ENCODE measurements at places on chromosomes 2 and 18.

GRCh38 chr2:228556717-228557116, 375.2 kb upstream of the SPHKAP start:
- peak; percentile 37 for DNase-seq

DNA sequence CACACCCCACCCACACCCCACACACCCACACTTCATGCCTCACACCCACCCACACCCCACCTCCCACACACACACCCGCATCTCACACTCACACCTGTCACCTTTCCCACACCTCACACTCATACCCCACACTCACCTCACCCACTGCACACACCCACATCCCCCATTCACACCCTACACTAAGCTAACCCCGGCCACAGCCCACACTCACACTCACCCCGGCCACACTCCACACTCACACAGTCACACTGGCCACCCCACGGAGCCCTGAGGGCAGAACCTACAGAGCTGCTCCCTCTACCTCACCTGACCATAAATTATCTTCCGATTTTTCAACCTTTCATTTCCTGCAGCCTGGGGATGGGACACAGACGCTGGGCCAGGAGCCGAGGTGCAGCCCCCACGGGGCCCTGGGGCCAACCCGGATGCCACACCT, 241.3 kb downstream of the HDAC4 start:
- no peak for DNase-seq

GRCh38 chr18:23012249-23012648, 79.1 kb downstream of the RBBP8 start:
- no peak for DNase-seq

- DNase-seq = no peak
Observed at GRCh38 chr2:63444565-63445288, 143.6 kb downstream of the WDPCP start.

- no peak for DNase-seq
Observed at GRCh38 chr2:39623917-39624316, 41.8 kb upstream of the TMEM178A start.

DNA sequence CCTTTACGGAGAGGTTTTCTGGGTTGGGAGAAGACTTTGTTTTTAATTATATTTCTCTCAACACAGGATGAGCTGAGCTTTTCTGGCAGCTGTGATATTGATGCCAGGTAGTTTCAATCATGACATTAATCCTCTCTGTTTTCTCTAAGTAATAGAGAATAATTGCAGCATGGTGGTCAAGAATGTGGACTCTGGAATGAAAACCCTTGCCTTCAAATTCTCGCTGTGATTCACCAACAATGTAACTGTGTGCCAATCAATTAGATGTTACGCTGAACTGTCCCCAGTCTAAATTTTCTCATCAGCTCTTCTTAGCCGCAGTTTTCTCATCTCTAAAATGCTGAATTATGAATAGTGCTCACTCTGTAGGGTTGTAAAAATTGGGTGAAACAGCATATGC, 31.6 kb upstream of the PPM1B start:
- no peak for DNase-seq

DNA sequence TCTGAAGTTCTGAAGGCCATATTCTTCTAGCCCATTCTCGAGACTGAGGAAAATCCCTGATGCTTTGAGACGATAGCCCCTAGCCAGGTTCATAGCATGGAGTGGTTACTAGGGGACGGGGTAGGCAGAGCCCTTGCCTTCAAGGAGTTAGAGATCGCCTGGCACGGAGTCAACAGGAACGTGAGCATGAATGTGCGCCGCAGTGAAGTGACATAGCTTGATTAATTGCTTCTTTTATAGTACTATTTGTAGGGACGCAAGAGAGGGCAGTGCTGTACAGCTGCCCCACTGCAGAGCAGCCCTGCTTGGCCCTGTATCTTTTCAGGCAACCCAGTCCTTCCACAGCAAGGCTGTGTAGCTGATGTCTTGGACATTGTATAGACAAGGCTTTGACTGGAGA, 26.2 kb downstream of the HRH4 start:
- no peak for DNase-seq

DNA sequence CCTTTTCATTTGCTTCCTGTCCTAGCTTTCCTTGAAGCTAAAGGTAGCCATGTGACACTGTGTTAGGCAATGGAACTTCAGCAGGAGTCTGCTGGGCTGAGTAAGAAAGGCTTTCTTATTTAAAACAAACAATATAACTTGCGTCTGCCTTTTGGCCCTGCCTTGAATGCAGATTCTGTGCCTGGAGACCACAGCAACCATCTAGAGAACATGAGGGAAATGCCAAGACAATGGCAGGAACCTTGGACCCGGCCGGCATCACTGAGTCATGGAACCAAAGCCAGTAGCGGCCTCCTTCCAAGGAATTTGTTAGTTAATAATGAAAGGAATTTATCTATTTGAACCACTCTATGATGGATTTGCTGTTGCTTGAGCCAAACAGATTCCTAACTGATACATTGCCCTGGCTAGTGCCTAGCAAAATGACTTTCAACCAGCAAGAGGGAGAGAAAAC, 207.5 kb upstream of the EPHA4 start:
- DNase-seq = peak; percentile 7

DNA sequence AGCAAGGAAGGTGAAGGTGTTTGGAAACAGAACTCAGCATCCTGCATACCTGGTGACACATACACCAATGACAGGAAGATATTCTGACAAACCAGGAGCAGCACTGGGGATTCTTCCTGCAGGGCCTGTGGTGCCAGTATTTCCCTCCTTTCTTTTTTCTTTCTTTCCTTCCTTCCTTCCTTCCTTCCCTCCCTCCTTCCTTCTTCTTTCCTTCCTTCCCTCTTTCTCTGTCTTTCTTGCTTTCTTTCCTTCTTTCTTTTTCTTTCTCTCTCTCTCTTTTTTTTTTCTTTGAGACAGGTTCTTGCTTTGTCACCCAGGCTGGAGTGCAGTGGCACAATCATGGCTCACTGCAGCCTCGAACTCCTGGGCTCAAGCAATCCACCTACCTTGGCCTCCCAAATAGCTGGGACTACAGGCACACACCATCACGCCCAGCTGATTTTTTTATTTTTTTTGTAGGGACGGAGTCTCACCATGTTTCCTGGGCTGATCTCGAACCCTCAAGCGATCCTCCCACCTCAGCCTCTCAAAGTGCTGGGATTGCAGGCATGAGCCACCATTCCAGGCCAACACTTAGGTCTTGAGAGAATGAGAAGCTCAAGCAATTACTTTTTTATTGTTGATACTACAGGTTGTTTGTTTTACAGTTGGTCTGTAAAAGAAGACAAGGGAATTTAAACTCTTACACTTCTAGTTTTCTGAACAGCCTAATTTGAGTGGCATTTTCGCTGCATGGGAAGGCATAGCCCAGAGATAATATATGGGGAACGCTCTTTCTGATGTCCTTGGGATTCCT, 54.7 kb upstream of the GATA6 start:
- no peak for DNase-seq

GRCh38 chr2:240291337-240292034, 144.0 kb upstream of the GPC1 start:
- no peak for DNase-seq

DNA sequence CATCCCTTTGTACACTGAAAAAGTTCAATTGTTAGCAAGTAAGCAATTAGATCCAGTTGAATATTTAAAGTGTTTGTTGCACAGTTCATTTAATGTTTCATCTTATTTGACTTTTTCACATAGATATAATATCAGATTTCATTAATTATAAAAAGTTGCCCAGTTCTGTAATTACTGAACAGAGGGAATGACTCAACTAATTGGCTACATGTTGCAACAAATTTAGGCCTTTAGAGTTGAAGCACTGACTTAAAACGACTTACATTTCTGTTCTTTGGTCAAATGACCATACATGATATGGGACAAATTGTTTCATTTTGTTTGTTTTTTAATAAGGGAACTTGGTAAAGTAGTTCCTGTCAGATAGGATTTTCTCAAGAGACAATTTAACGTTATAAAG, 68.5 kb upstream of the FAM117B start:
- DNase-seq = peak; percentile 17

- no peak for DNase-seq
Observed at GRCh38 chr2:12116228-12116750, 369.9 kb downstream of the LPIN1 start.

- DNase-seq = no peak
Observed at GRCh38 chr18:75280427-75281280, 70.1 kb downstream of the TSHZ1 start.

- DNase-seq = peak; percentile 24
Observed at GRCh38 chr2:145116056-145116455, 596.1 kb upstream of the ZEB2 start.

GRCh38 chr2:98387478-98387877, 41.2 kb downstream of the CNGA3 start:
- no peak for DNase-seq

DNA sequence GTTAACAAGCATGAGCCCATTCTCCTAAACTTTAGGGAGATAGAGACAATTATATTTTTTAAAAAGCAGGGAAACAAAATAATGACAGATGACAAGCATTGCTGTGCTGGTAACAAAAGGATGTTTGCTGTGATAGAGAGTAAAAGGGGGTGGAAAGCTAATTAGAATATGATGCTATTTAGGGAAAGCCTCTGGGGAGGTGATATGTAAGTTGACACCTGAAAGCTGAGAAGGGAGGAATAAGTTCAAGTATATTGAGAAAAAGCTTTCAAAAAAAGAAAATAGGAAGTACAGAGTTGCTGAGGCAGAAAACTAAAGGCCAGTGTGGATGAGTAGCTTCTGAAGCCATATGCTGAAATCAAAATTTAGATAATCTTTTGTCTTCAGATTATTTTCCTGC, 565.2 kb upstream of the NRXN1 start:
- peak; percentile 7 for DNase-seq

DNA sequence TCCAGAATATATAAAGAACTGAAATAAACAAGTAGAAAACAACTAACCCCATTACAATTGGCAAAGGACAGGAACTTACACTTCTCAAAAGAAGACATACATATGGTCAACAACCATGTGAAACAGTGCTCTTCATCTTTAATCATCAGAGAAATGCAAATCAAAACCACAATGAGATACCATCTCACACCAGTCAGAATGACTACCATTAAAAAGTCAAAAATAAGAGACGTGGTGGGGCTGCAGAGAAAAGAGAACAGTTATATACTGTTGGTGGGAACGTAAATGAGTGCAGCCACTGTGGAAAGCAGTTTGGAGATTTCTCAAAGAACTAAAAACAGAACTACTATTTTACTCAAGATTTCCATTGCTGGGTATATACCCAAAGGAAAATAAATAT, 1696.3 kb upstream of the TMEFF2 start:
- DNase-seq = no peak

DNA sequence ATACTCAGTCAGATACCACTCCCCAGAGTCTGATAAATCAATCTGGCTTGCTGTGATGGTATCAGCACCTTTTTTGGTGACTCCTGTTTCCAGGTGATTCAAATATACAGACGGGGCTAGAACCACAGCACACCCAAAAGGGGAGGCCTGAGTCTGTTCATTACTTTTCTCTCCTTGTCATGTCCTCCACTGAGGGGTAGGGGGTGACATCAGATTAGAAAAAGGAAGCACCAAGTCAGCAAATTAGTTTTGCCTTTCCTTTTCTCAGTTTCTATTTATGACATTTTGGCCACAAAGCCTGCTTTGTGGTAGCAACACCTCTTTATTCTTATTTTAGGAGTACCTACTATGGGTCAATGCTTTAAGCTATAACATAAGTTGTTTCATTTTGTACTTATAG, 127.4 kb downstream of the CCDC102B start:
- no peak for DNase-seq

- DNase-seq = no peak
Observed at GRCh38 chr2:127134833-127135830, 28.2 kb upstream of the BIN1 start.

- no peak for DNase-seq
Observed at GRCh38 chr2:794554-795241, 117.5 kb upstream of the TMEM18 start.

GRCh38 chr18:44536046-44536445, 144.6 kb upstream of the SETBP1 start:
- peak; percentile 86 for DNase-seq

DNA sequence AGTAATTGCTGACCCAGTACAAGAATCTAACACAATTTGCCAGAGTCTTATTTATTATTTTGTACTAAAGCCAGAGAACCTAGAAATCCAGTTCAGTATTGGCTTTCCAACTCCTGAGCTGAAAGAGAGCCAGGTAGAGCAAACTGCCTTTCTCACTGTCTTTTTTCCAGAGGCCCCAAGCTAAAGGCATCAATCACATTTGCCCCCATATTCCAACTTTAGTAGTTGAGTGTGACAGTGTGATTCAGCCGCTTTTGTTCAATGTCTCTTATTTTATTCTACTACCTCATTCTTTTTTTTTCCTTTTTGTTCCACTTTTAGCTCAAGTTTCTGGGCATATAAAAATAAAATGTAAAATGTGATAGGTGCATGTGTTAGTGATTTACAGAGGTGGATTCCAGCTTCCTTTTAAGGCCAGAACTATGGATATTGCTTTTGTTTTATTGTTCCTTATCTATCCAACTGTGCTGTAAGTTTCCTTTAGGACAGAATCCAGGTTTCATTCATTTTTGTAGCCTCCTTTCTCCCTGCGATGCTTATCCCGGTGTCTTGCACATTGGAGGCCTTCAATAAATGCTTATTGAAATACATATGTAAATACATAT, 153.0 kb downstream of the ZEB2 start:
- no peak for DNase-seq

DNA sequence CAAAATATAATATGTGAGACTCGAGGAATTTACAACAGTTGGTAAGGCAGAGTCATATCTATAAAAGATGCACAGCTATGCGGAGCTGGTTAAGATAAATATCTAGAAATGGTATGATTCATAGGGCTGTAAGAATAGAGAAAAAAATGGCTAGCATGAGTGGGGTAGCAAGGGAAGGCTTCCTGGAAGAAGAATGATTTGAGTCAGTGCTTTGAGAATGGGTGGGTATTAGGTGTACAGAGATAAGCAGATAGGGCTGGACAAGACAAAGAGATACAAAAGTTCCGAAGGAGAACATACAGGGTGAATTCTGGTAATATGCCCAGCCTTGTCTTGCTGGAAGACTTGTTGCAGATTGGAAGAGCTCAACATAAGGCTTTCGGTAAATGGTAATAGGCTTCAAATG, 291.5 kb upstream of the CCDC68 start:
- peak; percentile 83 for DNase-seq

DNA sequence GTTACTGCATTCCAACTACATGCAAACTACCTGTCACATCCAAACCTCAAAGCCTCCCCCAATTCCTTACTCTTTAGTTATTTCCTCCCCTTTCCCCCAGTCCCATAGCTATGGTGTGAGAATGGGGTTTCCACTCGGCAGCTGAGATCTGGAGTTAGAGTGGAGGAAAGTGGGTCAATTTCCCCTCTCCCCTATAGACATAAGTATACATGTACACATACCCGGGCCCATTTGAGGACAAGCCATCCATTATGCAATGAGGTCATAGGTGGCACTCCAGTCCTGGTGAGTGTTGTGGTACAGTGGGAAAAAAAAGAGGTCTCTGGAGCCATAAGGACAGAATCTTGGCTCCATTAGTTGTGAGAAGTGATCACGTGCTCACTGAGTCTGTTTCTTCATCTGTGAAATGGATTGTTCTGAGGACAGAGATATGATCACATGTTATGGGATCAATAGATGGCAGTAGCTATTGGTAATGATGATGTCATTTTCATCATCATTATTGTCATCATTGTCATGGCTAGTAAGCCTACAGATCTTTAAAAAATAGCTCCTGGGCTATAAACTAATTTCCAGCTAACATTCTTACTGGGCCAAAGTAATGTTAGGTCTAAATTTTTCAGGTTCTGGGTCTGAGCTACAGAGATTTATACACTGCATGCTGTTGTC, 119.0 kb downstream of the BCL2L11 start:
- DNase-seq = no peak

Data from fibroblast of skin of right quadriceps (primary cell).